ENCODE measurements at places on chromosomes 7 and 10. TPM values are rescaled to one million over a fixed set of nuclear protein-coding genes. Genes with fewer than 3 reads are reported as not detected.

GRCh38 chr7:104951546-104951945, 62.5 kb upstream of the KMT2E start:
- H3K36me3 ChIP-seq: peaks cover 14% of the 10 kb centered on the region
- peaks cover 37% of the 10 kb centered on the region for H3K4me1 ChIP-seq
- H3K27me3 ChIP-seq: no peaks in the 10 kb centered on the region
- no peak for DNase-seq
- no peak overlapping the region for H3K4me3 ChIP-seq
- H3K27ac ChIP-seq: no peak overlapping the region

- DNase-seq: no peak
- H3K27ac ChIP-seq: no peak overlapping the region
- H3K27me3 ChIP-seq: no peaks in the 10 kb centered on the region
- no peak overlapping the region for H3K4me3 ChIP-seq
- peaks cover 31% of the 10 kb centered on the region for H3K36me3 ChIP-seq
Measured at GRCh38 chr10:3976718-3977117, 191.7 kb upstream of the KLF6 start.

- peaks cover 6% of the 10 kb centered on the region for H3K4me1 ChIP-seq
- H3K27ac ChIP-seq: no peak within 1 kb of the TSS
- peaks cover 76% of the 10 kb centered on the region for H3K27me3 ChIP-seq
- no peaks in the 10 kb centered on the region for H3K36me3 ChIP-seq
Measured at GRCh38 chr10:104641187-104641936, at the start of gene SORCS3. Gene SORCS3, plus strand, starts transcription at chr10:104641290.

CDNF gene
- 1.2 TPM for total RNA-seq

NAT16 gene
- not detected for total RNA-seq

CACNA2D1 gene
- total RNA-seq: not detected

TUBB8 gene
- not detected for total RNA-seq

DNA sequence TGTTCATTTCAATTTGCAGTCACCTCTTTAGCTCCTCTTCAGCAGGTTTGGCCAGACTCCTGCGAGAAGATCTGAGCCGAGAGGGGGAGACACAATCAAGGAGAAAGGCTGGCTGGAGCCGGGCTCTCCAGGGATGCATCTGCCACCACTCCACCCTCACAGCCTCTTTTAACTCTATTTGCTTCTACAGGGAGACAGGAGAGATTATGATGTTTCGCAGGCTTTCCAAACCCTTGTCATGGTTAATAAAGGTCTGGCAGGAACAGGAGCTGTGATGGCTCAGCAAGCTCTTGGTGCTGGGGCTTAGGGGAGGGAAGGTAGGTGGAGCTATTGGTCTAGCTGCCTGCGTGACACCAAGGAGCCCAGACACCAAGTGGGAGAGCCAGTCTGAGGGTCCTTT, 448.1 kb upstream of the PODXL start:
- no peaks in the 10 kb centered on the region for H3K4me1 ChIP-seq
- no peak overlapping the region for H3K4me3 ChIP-seq
- no peak for DNase-seq
- H3K27me3 ChIP-seq: peaks cover 7% of the 10 kb centered on the region
- H3K36me3 ChIP-seq: no peaks in the 10 kb centered on the region
- no peak overlapping the region for H3K27ac ChIP-seq

DNA sequence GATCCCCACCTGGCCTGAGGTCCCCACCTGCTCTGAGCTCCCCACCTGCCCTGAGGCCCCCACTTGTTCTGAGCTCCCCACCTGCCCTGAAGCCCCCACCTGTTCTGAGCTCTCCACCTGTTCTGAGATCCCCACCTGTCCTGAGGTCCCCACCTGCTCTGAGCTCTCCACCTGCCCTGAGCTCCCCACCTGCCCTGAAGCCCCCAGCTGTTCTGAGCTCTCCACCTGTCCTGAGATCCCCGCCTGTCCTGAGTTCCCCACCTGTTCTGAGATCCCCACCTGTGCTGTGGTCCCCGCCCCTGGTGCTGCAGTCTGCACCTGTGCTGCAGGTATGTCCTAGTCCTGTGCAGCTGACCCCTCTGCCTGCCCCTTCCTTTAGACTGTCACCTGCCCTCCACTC, 561.6 kb downstream of the TCERG1L start:
- H3K4me1 ChIP-seq: no peaks in the 10 kb centered on the region
- no peak overlapping the region for H3K4me3 ChIP-seq
- no peak for DNase-seq
- no peaks in the 10 kb centered on the region for H3K27me3 ChIP-seq

GIMAP6 gene
- 88.9 TPM for total RNA-seq

ADCYAP1R1 gene
- not detected for total RNA-seq

CCDC3 gene
- not detected for total RNA-seq

TDRD1 gene
- not detected for total RNA-seq

GRCh38 chr10:90917238-90917967, 3.5 kb downstream of the ANKRD1 start:
- no peaks in the 10 kb centered on the region for H3K4me1 ChIP-seq
- peaks cover 22% of the 10 kb centered on the region for H3K27me3 ChIP-seq
- no peaks in the 10 kb centered on the region for H3K36me3 ChIP-seq
- H3K27ac ChIP-seq: no peak overlapping the region
- no peak for DNase-seq

- no peak overlapping the region for H3K4me3 ChIP-seq
- peaks cover 23% of the 10 kb centered on the region for H3K4me1 ChIP-seq
- H3K36me3 ChIP-seq: peaks cover 5% of the 10 kb centered on the region
- no peak overlapping the region for H3K27ac ChIP-seq
- peaks cover 53% of the 10 kb centered on the region for H3K27me3 ChIP-seq
Measured at GRCh38 chr10:26211781-26212444, 4.7 kb upstream of the GAD2 start.
